ENCODE measurements at places on chromosomes 11 and 22.

DNA sequence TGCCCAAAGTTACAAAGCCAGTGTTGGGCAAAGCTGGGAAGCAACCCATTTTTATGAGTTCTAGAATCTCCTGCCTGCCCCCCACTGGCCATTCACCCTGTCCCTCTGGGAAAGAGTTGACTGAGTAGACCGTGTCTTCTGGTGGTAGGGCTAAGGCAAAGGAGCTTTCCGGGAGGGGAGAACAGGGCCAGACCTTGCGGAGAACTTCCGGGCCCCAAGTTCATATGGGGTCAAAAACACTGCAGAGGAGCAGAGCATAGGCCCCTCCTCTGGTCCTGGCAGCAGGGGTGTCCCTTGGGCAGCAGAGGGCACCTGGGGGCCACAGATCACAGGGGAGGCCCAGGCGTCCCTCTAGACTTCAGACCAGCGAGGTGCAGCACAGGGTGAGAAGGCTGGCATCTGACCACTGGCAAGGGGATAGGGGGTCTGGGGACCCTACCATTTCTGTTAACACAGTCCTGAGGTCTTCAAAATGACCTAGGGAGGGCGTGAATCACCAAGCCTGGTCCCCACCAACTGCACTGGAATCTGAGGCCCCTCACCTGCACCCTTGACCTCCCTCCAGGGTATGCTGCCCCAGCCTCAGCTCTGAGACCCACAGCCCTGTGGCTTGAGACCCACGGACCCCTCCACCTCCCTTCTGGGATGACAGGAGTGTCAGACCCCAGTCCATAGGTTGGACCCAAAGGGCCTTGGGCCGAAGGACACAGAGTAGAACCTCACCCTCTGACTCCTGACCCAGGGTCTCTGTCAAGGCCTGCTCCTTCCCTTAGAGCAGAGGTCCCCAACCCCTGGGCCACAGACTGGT lies 1.3 kb upstream of the ARAP1 start:
- DNase-seq: no peak

GRCh38 chr11:100188137-100188783 lies 498.8 kb upstream of the ARHGAP42 start:
- DNase-seq: no peak

GRCh38 chr22:25496396-25497064 lies 67.9 kb upstream of the GRK3 start:
- DNase-seq: no peak

GRCh38 chr11:86460461-86461385 lies 86.0 kb downstream of the CCDC81 start:
- DNase-seq: no peak

- DNase-seq: no peak
Measured at GRCh38 chr11:73140213-73141030, 1.7 kb downstream of the FCHSD2 start.
